ENCODE measurements at places on chromosomes 11 and 22.

DNA sequence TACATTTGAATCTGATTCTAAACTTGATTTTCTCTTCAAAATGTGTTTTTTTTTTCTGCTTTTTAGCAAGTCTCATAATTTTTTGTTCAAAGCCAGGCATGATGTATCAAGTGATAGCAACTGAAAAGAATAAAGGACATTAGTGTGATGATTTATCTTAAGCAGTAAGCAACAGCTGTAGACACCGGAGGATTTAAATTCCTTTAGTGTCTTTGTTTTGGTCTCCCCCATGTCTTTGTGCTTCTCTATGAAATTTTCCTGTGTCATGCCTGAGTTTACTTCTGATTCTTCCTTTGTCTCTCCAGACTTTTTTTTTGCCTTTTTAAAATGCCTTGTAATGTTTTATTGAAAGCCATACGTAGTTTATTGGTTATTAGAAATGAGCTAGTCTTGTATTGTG, 934.2 kb upstream of the RAG2 start:
- no peak for DNase-seq

- DNase-seq, result no peak
Observed at GRCh38 chr11:128335729-128336128, 251.6 kb downstream of the ETS1 start.

GRCh38 chr11:9210922-9211320, 54.2 kb downstream of the DENND5A start:
- no peak for DNase-seq

DNA sequence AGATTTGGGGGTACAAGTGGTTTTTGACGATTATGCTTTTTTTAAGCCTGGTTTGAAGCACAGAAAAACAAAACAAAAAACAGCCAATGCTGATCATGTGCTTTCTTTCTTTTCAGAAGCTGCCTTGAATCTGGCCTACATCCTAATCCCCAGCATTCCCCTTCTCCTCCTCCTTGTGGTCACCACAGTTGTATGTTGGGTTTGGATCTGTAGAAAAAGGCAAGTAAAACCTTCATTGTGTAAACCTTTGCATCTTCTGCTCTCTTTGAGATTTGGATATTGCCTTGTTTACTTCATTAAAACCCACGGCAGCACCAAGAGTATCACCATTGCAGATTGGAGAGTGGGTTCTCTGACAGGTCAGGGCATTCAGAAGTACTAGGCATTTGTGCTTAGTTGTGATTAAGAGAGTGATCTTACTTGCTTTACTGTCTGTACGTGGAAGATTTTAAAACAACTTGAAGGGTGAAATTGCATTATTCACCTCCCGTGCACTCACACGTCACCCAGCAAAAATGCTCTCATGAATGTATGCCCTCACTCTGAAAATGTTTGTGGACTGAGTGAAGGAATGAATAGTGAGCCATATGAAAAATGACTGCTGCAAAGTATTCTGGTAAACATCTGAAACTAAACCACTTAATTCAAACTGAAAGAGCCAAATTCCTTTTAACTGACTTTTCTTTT, 17.0 kb downstream of the LAYN start:
- no peak for DNase-seq

DNA sequence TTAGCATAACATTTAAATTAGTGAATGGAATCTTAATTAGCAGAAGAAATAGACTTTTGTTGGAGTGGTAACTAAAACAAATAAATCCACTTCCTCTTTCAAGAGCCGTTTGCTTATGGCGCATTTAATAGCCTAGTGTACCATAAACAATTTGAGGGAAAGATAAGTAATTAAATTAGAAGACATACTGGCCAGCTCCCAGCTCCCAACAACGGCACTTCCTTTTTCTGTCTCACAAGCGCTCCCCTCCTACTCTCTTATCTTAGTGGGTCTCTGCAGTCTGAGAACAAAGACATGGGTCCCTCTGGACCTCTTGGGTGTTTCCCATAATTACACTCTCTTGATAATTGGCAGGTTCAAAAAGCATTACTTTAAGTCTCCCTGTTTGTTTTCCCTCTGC, 146.0 kb downstream of the OPCML start:
- DNase-seq, result no peak

DNA sequence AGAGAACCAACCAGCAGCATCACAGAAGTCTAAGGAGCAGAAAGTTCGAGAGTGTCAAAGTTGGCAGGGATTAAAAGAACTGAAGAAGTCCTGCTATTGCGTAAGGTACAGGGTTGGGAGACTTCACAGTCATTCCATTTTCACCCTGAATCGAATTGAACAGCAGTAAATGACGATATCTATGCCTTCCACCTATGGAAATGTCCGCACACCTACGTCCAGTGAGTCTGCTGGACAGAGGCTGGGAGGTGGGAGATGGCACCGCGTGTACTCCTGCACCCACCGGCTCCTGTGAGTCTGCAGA, 116.7 kb downstream of the MICAL3 start:
- no peak for DNase-seq

GRCh38 chr11:34475656-34476055, 36.9 kb downstream of the CAT start:
- no peak for DNase-seq

DNA sequence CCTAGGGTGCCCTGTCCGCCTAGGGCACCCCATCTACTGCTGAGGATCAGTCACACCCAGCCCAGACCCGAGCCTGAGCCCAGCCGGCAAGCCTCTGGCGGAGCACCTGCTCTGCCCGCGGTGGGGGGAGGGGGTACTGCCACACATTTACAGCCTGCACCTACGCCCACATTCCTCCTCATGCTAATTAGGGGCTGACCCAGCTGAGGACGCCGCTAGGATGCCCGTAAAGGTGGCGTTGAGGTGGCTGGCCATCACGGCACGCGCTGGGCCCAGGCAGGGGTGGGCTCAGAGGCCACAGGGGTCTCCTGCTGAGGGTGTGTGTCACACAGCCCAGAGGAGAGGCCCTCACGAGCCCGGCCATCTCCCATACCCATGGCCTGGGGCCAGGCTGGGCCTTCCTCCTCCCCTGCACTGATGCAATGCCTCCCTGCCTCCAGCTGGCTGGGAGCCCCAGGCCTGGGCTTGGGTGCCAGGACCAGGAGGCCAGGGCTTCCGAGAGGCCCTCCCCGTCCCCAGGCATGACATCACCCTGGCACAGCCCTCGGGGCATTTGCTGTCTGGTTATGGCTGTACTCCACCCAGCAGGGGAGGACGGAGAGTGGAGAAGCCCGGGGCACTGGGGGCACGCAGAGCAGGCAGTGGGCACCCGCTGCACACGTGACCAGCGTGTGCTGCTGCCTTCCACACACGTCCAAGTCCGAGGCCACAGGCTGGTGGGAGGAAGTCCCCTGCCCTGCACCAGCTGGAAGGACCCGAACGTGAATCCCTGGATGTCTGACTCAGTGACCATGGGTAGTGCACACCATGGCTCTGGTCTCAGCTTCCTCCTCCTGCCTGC, 12.7 kb downstream of the DUSP8 start:
- DNase-seq, result no peak

GRCh38 chr11:77409046-77409445, 64.8 kb downstream of the PAK1 start:
- DNase-seq, result no peak

DNA sequence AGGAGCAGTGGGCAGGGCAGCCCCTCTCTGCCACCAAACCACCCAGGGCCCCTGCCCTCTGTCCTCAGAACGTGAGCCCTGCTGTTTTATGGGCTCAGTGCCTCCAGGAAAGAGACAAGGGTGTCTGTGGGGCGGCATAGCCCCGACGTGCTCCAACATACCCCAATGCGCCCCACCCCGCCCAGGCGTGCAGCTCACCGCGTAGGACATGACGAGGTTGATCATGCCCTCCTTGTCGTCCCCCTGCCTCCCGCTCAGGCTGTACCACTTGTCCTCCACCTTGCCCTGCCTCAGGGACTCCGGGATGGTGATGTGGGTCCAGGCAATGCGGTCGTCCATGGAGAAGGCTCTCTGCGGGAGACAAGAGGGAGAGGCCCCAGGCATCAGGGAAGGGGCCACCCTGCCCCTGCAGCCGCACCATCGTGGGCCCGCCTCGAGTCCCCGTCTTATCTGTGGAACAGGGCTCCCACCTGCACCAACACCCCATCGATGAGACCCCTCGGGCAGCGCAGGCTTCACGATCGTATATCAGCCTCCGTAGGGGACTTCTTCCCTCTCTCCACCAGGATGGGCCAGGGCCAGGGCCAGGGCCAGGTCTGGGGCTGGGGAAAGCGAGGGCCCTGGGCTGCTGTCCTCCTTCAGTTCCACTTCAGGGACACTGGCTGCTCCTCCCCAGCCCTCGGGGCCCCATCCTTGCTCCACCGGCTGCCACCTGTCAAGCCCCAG, 20.8 kb downstream of the TOLLIP start:
- no peak for DNase-seq

GRCh38 chr22:17114173-17114897, 6.8 kb downstream of the TMEM121B start:
- no peak for DNase-seq

DNA sequence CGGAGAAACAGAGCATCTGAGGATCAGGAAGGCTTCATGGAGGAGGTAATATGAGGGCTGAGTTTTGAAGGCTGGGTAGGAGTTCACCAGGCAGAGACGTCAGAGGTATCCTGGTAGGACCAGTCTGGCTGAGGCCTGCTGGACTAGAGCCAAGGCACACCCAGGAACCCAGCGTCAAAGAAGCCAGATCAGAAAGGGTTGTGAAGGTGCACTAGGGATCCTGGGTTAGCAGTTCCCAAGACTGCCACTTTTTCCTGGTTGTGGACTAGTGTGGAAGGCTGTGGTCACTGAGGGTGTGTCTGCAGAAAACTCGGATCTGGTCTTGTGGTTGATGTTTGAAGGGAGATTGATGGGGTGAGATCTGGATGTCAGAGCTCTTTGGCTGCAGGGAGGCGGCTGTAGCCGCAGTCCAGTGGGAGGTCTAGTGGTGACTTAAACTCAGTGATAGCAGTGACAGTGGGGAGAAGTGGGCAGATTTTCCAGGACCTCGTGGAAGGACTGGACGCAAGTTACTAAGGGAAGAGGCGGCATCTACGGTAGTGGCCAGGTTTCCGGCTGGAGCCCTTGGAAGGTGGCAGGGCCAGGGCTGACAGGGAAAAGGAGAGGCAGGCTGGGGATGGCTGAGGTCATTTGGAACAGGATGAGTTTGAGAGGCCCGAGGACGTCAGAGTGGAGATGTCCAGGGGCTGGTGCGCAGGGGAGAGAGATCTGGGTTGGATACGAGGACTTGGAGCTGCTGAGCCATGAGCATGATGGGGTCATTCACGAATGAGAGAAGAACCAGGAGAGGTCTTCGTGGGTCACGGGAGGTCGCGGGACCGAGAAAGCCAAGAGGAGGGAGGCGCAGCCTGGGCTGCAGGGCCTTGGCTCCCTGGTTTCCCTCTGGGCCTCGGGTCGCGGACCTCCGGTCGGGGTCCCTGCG, 10.9 kb downstream of the RELA start:
- DNase-seq, result no peak

DNA sequence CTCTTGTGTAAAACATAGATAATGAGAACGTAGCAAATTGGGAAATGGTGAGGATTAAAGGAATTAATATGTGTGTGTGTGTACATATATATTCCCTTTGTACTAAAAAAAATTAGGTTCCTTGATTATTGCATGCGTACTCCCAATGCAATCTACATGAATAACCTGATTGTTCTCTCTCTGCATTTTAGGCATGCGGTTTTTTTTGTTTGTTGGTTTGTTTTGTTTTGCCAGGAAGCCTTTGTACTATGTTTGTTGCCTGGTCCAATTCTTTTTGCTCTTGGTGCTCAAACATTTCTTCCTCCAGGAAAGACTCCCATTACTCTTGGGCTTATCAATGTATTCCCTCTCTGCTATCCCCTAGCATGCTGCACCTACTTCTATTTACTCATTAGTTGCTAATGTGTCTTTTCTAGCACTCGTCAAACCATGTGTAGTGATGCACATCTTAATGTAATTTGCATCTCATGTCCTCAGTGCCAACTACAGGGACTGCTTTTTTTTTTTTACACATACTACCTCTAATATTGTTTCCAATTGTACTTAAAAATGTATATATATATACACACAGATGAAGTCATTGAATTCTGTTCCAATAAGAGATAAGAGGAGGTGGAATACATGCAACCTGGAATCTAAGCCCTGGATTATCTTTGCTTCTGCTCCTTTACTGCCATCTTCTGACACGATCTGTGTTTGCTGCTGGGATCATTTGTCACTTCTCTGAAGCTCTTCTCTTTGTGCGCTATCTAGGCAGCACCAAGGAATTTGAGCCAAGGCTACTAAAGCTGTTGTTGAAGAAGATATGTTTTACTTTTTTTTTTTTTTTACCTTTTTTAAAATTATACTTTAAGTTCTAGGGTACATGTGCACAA, 197.2 kb upstream of the ANO3 start:
- DNase-seq, result no peak

GRCh38 chr11:77001613-77002012, 32.6 kb upstream of the B3GNT6 start:
- DNase-seq, result no peak

DNA sequence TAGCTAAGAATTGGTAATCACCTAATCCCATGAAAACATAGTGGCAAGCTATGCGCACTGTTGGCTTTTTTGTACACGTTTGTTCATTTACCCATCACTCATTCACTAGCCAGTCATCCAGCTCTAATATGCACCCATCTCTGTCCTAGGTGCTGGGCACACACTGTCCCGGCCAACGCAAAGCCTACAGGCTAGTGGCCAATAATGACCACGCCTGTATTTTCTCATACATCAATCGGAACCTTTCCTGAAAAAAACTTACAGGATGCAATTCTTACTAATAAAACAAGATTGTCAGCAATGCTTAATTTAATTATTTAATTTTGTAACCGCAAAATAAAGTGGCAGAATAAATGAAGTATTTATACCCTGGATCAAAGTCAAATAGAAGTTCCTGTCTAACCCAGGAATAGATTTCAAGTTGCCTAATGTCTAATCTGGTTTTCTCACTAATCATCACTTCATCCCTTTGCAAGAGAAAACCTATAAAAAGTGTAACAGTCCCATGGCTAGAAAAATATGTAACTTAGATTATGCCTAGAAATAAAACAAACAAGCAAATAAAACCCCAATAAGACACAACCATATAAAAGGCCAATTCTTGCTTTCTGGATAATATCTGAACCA, 143.3 kb upstream of the BLID start:
- DNase-seq, result no peak

DNA sequence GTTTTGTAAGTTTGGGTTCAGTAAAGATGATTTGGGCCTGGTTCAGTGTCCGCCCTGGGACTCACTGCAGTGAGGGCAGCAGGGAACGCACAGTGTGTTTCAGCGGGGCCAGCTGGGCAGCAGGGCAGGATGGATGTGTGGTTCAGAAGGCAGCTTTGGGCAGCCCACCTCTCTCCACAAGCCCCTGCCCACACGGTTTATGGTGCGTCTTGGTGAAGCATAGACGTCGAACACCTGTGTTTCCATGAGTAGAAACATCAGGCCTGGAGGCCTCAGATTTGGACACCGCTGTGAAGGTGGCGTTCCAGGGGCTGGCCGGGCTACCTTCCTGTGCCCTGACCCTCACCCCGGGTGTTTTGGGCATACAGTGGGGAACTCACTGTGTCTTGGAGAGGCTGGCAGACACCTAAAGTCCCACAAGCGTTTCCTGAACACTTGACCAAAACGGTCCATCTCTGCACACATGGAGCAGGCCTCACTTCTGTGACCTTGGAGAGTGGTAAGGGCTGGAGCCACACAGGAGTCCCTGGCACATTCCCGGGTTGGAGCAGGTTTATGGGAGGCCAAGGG, 59.0 kb downstream of the ST14 start:
- no peak for DNase-seq
